Inflammatory macrophage treated with lipopolysaccharide for 1 hour (primary cell): ENCODE measurements at places on chromosomes 5 and 9.

GRCh38 chr9:33019797-33020196 lies 5.3 kb upstream of the DNAJA1 start:
- no peak for DNase-seq

GRCh38 chr9:107438211-107439031 lies 51.1 kb downstream of the KLF4 start:
- DNase-seq = no peak

- no peak for DNase-seq
Measured at GRCh38 chr9:117464941-117465616, 50.2 kb upstream of the ASTN2 start.

- peak; percentile 27 for DNase-seq
Measured at GRCh38 chr5:34898258-34898895, 16.9 kb downstream of the RAD1 start.

GRCh38 chr5:88885002-88885401 lies 2.0 kb upstream of the MEF2C start:
- DNase-seq = peak; percentile 62

DNA sequence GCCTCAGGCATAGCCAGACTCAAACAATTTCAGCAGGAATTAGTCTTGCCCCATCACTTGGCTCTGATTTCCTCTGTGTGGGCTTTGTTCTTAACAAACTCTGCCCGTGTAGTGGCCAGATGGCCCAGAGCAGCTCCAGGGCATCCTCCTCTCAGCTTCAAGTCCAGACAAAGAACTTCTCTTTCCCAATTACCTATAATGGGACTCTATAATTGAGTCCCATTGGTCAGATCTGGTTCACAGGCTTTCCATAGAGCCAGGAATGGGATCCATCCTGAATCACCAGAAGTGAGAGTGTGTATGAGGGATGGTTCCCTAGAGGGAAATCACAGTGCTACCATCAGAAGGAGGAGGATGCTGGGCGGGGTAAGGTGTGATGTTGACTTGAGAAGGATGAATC lies 515.8 kb downstream of the KIF4B start:
- no peak for DNase-seq

GRCh38 chr5:84779186-84779585 lies 394.5 kb upstream of the EDIL3 start:
- DNase-seq = no peak

DNA sequence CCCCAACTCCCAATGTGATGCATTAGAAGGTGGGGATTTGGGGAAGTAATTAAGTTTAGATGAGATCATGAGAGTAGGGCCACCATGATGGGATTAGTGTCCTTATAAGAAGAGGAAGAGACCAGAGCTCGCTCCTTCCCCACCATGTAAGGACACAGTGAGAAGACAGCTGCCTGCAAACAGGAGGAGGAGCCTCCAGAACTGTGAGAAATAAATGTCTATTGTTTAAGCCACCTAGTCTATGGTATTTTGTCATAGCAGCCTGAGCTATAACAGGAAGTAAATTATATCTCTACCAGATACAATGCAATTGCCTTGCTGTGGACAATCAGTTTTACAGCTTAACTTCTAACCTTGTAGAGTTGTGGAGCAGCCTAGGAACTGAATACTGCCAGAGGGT lies 58.0 kb downstream of the ANKRD33B start:
- peak; percentile 76 for DNase-seq

- no peak for DNase-seq
Measured at GRCh38 chr5:42718591-42718990, 38.0 kb upstream of the CCDC152 start.

DNA sequence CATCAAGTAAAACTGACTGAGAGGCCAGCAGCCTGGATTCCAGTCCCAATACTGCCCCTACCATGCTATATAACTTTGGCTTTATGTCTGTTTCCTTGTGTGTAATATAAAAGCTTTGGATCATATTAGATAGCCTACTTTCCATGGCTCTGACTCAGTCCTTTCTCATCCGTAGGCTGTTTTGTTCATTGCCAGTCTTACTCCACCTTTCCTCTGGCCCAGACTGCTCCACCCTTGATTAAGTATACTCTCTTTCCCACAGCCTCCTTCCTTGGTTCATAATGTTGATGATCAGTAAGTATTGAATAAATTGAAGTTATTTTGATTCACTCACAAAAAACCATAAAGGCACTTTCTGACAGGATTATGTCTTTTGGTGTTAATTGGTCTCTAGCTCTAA lies 1.5 kb upstream of the MRPS30 start:
- DNase-seq = no peak

- DNase-seq = peak; percentile 83
Measured at GRCh38 chr5:95781101-95781583, 41.4 kb downstream of the GLRX start.

DNA sequence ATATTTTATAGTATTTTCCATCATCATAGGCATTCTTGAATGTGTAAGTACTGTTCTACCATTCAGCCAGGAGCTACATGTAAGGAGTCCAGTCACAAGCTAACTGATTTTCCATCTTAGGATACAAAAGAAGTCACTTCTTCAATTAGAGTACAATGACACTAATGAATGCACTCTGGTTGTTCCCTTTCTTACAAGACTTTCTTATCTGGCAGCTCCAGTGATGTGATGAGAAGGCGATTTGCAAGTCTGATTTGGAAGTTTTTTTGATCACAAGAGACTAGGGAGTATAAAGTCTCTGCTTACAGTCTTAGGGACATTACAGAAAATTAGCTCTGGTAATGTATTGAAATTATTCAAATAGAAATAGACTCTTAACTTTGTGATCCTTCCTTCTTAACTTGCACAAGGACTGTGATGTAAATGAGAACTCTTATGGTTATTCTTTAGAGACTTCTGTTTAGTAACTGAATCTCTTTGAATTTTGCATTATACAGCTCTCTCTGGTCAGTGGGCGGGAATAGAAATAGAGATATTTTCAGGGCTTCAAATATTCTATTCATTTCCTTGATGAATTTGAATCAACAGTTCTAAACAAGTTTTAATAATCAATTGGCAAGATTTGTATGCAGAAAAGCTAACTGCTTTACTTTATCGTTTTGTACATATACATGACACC lies 130.4 kb upstream of the CDH6 start:
- DNase-seq = no peak

- DNase-seq = no peak
Measured at GRCh38 chr5:177552839-177553455, 1.4 kb downstream of the FAM193B start.

- DNase-seq = peak; percentile 12
Measured at GRCh38 chr5:14665949-14666348, 1.4 kb downstream of the OTULIN start.

GRCh38 chr9:1100945-1101344 lies 50.8 kb downstream of the DMRT2 start:
- no peak for DNase-seq

GRCh38 chr9:90259311-90260246 lies 383.0 kb downstream of the DIRAS2 start:
- no peak for DNase-seq

- DNase-seq = no peak
Measured at GRCh38 chr5:137136991-137137632, 362.0 kb downstream of the SPOCK1 start.
